ENCODE measurements at places on chromosomes 5 and 9. TPM values are rescaled to one million over a fixed set of nuclear protein-coding genes. Genes with fewer than 3 reads are reported as not detected.

Gene MOB3B
- total RNA-seq = 4.7 TPM

Gene PRELID2
- total RNA-seq = 26.0 TPM

Gene ZNF618
- 1.2 TPM for total RNA-seq

Gene PELO
- 25.9 TPM for total RNA-seq

Gene SLC34A3
- 0.19 TPM for total RNA-seq

Gene ADAMTSL2
- 0.68 TPM for total RNA-seq

Gene EQTN
- not detected for total RNA-seq

Gene FOXD1
- total RNA-seq = 3.1 TPM

Gene AGXT2
- 0.21 TPM for total RNA-seq

Gene FOXD4L6
- not detected for total RNA-seq

Gene PCDHGA8
- total RNA-seq = 0.18 TPM

Gene STK32A
- 0.16 TPM for total RNA-seq

Gene NRARP
- 22.1 TPM for total RNA-seq

Gene GPR151
- not detected for total RNA-seq

Gene OLFML2A
- total RNA-seq = 1.1 TPM

Gene FAXDC2
- 0.95 TPM for total RNA-seq

Gene SOHLH1
- 44.9 TPM for total RNA-seq

Gene CDO1
- not detected for total RNA-seq

Gene ARHGEF39
- total RNA-seq = 32.8 TPM

Gene CCDC180
- total RNA-seq = 5.9 TPM

Gene PCDHGA1
- total RNA-seq = 1.1 TPM

Gene ITK
- total RNA-seq = not detected

Gene PDZD2
- 0.16 TPM for total RNA-seq

Gene C9orf153
- not detected for total RNA-seq

Gene GRM6
- not detected for total RNA-seq

Gene FREM1
- total RNA-seq = 0.50 TPM

Gene GALNT12
- 3.9 TPM for total RNA-seq

Gene RETREG1
- 14.1 TPM for total RNA-seq

Gene HTR1A
- not detected for total RNA-seq

Gene C5orf46
- not detected for total RNA-seq

Gene PROP1
- total RNA-seq = not detected

Gene ZDHHC11
- 5.0 TPM for total RNA-seq

Gene OR1N2
- not detected for total RNA-seq

Gene ACSL6
- total RNA-seq = 0.19 TPM

Gene FGF10
- not detected for total RNA-seq

Data from Caco-2 (cell line).